ENCODE measurements at places on chromosomes 6 and 20. TPM values are rescaled to one million over a fixed set of nuclear protein-coding genes. Genes with fewer than 3 reads are reported as not detected.

PNLDC1 gene
- not detected for total RNA-seq

TPX2 gene
- 122 TPM for total RNA-seq

CTCFL gene
- not detected for total RNA-seq

RIOK1 gene
- total RNA-seq: 39.5 TPM
